GM23248 (cell line): ENCODE measurements at places on chromosomes 6 and 20. TPM values are rescaled to one million over a fixed set of nuclear protein-coding genes. Genes with fewer than 3 reads are reported as not detected.

DNA sequence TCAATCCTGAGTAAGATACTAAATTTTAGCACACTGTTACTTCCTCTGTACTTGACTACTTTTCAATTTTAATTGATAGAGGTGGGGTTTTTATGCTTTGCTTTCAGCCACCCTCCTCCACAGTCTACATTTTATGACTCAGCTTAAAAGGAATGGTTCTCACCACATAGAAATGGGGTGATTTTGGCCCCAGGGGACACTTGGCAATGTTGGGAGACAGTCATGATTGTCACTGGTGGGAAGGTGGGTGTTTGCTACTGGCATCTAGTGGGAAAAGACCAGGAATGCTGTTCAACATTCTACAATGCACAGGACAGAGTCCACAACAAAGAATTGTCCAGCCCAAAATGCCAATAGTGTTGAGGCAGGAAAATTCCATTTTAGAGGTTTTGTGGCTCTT lies 71.3 kb downstream of the PCSK2 start:
- DNase-seq = peak; percentile 17

DNA sequence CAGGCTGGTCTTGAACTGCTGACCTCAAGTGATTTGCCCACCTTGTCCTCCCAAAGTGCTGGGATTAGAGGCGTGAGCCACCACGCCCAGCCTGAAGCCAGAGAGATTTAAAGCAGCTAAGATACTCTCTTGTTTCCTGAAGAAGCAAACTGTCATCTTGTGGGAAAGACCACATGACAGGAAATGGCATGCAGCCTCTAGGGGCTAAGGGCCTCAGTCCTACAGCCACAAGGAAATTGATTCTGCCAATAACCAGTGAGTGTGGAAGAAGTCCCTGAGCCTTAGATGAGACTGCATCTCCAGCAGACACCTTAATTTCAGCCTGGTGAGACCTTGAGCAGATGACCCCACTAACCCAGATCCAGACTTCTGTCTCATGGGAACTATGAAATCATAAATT lies 40.9 kb downstream of the KIZ start:
- no peak for DNase-seq

DNA sequence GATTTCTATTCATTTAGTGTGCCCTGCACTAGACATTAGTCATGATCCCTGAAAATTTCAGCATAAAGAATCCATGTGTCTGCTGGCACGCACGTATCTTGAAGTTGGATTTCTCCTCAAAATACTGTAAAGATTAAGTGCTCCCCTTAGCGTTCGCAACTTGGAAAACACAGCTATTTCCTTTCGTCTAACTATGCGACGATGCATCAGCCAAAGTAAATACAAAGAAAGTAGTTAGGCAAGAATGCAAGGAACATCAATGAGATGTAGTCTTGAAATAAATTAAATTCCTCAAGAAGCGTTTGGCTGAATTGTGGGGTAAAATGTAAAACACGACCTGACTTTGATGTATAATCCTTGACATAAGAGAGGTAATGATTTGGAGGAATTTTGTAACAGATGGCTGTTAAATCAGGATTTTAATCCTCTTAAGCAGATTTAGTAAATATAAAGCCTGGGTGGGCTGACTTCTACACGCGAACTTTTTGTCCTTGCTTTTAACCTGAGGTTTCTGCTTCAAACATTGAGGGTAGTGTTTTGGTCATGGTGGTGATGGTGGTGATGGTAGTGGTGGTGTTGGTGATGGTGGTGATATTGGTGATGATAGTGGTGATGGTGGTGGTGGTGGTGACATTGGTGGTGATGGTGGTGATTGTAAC lies 88.2 kb downstream of the FOXF2 start:
- DNase-seq = no peak

DNA sequence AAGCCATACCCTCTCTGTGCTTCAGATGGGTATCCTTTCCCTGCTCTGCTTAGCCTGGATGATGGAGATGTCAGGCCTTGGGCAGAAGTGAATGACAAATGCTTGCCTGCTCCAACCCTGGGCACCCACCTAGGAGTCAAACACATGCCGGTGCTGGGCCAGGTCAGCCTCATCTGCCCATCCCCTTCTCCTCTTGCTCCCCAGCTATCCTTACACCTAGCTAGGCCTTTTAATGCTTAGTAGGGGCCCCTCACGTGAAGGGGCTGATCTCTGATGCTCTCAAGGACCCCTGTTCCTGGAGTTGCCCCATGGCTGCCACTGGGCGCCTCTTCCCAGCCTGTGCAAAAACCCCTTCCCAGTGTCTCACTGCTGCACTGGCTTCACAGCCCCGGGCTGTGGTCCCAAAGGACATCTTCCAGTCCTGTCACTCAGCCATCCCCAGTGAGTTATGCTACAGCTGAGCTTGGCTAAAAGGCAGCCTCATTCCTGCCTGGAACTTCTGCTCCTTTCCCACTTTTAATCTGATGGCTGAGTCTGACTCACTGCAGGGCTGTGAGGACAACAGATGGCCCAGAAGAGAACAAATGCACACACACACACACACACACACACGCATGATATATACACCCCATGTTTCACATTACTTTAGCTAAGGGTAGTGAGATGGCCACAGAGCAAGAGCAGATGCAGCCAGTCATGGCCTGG lies 12.8 kb upstream of the SDCBP2 start:
- peak; percentile 62 for DNase-seq

- peak; percentile 88 for DNase-seq
These were observed 1.6 kb downstream of the PRDM1 start for GRCh38 chr6:106087548-106088325.

DNA sequence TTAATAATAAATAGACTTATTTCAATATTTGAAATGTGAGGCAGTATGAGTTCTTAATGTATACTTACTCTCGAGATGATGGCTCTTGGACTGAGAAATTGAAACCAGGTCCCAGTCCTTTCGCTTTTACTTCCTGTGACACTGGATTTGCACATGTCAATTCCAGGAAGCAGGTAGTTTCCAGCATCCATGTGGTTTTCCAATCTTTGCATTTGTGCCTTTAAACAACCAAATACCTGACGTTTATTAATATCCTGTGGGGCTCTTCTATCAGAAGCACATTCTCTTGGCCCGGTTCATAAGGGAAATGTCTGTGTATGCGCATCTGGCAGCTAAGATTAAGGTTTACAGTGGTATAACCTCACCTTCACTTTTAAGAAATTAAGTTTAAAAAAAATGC lies 13.1 kb downstream of the UTRN start:
- DNase-seq = no peak

- no peak for DNase-seq
These were observed at the start of gene NKX2-2 for GRCh38 chr20:21513881-21514540. Gene NKX2-2 (minus strand): TSS chr20:21514064. CDS start chr20:21513669, 395 bp downstream.

- DNase-seq = no peak
These were observed 195.3 kb downstream of the GJA1 start for GRCh38 chr6:121630716-121631115.

The ANKEF1 gene
- total RNA-seq = 0.22 and 0.76 TPM in 2 replicates

The HEY2 gene
- total RNA-seq = not detected in 2 replicates
